Thoracic aorta (tissue), 2 donors: ENCODE measurements at places on chromosomes 12 and 14.

- H3K4me1 ChIP-seq, result peaks cover 5% of the 10 kb centered on the region
- H3K27me3 ChIP-seq, result no peaks in the 10 kb centered on the region
- no peak for DNase-seq
Measured at GRCh38 chr14:64465831-64466554, 694 bp downstream of the AKAP5 start.

DNA sequence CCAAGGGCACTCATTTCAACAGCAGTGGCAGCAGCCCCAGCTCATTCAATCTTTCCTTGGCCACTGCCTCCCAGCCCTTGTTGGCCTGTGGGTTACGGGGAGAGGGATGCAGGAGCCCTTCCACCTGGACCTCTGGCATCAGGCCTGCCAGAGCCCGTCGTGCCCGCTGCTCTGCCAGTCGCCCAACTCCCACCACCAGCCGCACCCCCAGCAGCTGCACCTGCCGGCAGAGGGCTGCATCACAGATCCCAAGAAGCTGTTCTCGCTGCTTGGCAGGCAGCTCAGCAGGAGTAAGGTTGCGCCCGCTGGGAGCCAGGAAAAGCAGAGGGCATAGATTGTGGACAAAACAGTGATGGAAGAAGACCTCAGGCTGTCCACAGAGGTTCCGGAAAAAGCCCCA lies 6.7 kb downstream of the SMUG1 start:
- DNase-seq, result no peak
- H3K27me3 ChIP-seq, result no peaks in the 10 kb centered on the region
- H3K36me3 ChIP-seq, result peaks cover 23% of the 10 kb centered on the region
- H3K4me3 ChIP-seq, result no peak overlapping the region
- no peaks in the 10 kb centered on the region for H3K4me1 ChIP-seq

DNA sequence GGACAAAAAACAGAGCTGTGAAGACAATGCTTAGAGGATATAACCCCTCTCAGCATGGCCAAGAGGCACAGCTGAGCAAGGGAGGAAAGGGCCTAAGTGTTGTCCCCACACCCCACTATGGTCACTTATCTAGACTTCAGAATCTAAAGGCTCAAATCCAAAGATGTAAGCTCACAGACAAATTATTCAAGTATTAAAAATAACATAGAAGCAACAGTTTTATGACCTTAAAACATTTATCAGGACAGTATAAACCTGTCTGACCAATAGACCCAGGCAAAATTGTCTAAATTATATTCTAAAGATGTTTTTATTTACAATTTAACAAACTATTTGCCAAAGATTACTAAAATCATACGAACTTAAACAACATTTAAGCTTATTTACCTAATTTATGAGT lies 28.1 kb upstream of the PRICKLE1 start:
- H3K27me3 ChIP-seq, result no peaks in the 10 kb centered on the region
- no peak for DNase-seq
- H3K27ac ChIP-seq, result no peak overlapping the region
- no peaks in the 10 kb centered on the region for H3K36me3 ChIP-seq

DNA sequence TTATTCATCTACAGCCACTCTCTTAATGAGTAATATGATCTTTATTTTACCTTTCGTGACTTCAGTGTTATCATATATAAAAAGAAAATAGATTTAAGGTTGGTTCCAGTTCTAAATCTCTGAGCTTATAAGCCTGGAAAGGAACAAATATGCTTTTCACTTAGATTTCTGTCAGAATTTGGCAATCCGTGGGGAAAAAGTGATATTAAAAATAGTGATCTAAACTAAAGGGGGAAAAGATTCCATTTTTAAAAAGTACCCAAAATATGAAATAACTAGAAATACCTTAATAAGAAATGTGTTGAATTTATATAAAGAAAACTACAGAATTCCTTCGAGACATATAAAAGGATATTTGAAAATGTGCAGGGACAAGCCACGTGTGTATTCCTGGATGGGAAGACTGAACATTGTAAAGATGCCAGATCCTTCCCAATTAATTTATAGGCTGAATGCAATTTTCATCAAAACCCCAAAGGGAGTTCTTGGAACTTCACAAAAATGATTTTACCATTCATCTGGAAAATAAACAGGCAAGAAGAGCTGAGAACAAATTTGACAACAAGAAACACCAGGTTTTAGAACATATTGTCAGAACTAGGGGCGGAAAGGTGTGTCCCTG lies 142.5 kb downstream of the EFCAB11 start:
- no peaks in the 10 kb centered on the region for H3K36me3 ChIP-seq
- H3K27me3 ChIP-seq, result no peaks in the 10 kb centered on the region
- H3K4me1 ChIP-seq, result peaks cover 16% of the 10 kb centered on the region
- H3K27ac ChIP-seq, result peak overlapping the region; percentile 15
- no peak for DNase-seq

DNA sequence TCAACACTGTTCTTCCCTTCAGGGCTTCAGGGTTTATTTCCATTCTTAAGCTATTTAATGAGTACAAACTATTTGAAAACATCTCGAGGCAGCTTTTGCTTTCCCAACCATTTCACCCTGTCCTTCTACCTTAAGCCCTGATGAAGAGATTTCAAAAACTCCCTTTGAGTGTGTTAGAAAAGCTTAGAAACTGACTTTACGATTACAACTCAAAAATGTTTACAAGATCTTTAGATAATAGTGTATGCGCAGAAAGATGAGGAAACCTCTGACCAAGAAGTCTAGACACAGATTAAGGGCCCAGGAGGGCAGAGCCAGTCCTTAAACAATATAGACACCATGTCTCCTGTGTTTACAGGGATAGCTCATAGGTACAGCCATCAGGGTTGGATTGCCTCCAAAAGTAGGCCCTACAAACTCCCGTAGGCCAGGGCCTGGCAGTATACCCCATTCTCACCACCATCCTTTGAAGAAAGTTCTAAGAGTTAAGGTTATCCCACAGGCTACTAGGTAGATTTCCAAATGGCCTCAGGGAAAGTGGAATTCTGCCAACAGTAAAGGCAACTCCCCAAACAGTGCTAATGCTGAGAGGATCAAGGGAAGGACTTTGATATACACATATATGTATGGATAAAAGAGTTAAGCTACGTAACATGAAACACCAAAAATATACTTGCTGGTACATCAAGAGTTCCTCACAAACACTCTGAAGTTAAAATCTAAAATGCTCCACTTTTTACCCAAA lies 11.4 kb upstream of the SOS2 start:
- no peaks in the 10 kb centered on the region for H3K27me3 ChIP-seq
- H3K4me1 ChIP-seq, result no peaks in the 10 kb centered on the region
- no peaks in the 10 kb centered on the region for H3K36me3 ChIP-seq
- no peak overlapping the region for H3K4me3 ChIP-seq

GRCh38 chr12:101924618-101925017 lies 47.2 kb downstream of the DRAM1 start:
- no peaks in the 10 kb centered on the region for H3K4me1 ChIP-seq
- no peaks in the 10 kb centered on the region for H3K27me3 ChIP-seq
- H3K36me3 ChIP-seq, result peaks cover 4% of the 10 kb centered on the region
- DNase-seq, result no peak
- H3K4me3 ChIP-seq, result no peak overlapping the region

DNA sequence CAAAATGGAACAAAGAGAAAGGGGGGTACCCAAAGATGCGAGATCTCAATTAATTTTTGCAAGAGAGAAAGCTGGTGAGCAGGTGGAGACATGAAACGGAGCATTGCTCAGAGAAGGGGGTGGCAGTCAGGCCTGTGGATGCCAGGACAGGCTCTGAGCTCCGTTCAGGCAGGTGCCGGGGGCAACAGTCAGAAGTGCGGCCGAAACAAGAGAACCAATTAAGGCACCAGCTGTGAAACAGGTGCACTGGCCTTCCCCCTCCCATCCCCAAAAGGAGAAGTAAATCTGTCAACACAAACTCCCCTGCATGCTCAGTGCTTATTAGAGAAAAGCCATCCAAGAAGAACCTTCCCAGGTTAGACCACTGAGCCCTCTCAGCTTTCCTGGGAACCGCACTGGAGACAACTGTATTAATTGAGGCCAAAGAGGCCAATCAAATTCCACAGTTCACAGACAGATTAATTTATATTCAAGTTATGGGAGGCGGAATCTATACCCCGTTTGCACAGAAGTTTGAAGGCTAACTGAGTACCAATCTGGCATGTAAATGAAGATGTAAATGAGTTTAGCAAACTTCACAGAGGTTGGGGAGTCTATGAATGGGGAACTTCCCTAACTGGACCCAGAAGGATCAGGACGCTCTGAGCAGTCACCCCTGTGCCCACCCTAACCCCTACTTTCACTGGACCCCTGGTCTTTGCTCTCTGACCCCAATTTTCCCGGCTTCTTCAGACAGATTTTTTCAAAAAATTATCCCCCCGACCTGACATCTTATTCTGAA lies 20.9 kb downstream of the OAS2 start:
- no peak for DNase-seq
- H3K27ac ChIP-seq, result no peak overlapping the region
- no peak overlapping the region for H3K4me3 ChIP-seq
- no peaks in the 10 kb centered on the region for H3K27me3 ChIP-seq

- no peaks in the 10 kb centered on the region for H3K4me1 ChIP-seq
- no peak for DNase-seq
- no peaks in the 10 kb centered on the region for H3K27me3 ChIP-seq
- no peak overlapping the region for H3K27ac ChIP-seq
- no peak overlapping the region for H3K4me3 ChIP-seq
Measured at GRCh38 chr12:113886721-113887120, 79.4 kb downstream of the RBM19 start.

- no peaks in the 10 kb centered on the region for H3K36me3 ChIP-seq
- no peak overlapping the region for H3K27ac ChIP-seq
- DNase-seq, result no peak
- H3K27me3 ChIP-seq, result no peaks in the 10 kb centered on the region
Measured at GRCh38 chr14:53927171-53927570, 29.5 kb downstream of the BMP4 start.

GRCh38 chr14:75123991-75124390 lies 2.9 kb downstream of the NEK9 start:
- no peak for DNase-seq
- peaks cover 6% of the 10 kb centered on the region for H3K36me3 ChIP-seq
- no peak overlapping the region for H3K27ac ChIP-seq
